ENCODE measurements at places on chromosomes 16 and 17.

DNA sequence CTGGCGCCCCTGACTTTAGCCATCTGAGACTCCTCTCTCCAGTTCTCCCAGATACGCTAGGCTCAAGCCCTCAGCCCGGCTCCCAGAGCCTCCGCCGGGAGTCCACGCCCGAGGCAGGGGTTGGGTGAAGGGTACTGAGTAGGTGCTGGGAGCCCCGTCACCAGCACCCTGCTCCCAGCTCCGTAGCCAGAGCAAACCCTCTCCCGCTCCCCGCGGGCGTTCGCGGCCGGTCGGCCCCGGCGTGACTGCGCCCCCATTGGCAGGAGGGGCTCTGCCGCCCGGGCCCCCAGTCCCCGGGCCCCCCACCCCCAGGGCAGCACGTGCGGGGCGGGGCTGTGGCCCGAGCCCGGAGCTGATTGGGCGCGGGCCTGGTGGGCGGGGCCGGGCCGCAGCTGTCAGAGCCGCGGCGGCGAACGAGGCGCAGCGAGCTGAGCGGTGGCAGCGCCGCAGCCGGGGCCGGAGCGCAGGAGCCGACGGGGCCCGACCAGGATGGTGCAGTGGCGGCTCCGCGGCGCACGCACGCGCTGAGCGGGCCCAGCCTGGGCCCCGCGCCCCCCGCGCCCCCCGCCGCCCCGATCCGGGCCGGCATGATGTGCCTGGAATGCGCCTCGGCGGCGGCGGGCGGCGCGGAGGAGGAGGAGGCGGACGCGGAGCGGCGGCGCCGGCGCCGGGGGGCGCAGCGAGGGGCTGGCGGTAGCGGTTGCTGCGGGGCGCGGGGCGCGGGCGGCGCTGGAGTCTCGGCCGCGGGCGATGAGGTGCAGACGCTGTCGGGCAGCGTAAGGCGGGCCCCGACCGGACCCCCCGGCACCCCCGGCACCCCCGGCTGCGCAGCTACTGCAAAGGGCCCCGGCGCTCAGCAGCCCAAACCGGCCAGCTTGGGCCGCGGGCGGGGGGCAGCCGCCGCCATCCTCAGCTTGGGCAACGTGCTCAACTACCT, at the start of gene SPNS2:
Gene SPNS2, plus strand, starts transcription at position 421 of the 937 bp plus-strand sequence. Its CDS starts 167 bp downstream, at position 588.
- peak; percentile 46 for DNase-seq

- no peak for DNase-seq
Observed at GRCh38 chr16:59878999-59879398, 1144.9 kb upstream of the GOT2 start.

GRCh38 chr17:59766491-59766890, 59.0 kb downstream of the VMP1 start:
- no peak for DNase-seq

GRCh38 chr17:82276938-82277337, 3.4 kb upstream of the CSNK1D start:
- DNase-seq: no peak

GRCh38 chr17:47915776-47916398, 19.9 kb downstream of the SP2 start:
- no peak for DNase-seq

DNA sequence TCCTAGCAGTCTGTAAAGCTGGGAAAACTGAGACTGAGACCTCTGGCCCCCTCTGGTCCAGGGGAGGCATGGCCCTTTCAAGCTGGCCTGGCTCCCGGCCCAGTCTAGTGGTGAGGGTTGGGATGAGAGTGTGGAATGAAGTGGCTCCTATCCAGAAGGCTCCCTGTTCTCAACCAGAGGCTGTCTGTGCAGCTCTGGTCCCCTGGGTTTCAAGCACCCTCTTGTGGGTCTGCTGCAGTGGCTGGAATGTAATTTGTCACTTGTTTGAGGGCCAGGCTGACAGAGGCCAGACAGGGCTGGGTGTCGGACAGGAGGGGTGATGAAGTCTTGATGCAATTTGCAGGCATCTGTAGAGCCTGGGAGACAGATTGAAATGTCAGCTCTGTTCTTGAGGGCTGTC, 22.1 kb upstream of the PHF12 start:
- no peak for DNase-seq

DNA sequence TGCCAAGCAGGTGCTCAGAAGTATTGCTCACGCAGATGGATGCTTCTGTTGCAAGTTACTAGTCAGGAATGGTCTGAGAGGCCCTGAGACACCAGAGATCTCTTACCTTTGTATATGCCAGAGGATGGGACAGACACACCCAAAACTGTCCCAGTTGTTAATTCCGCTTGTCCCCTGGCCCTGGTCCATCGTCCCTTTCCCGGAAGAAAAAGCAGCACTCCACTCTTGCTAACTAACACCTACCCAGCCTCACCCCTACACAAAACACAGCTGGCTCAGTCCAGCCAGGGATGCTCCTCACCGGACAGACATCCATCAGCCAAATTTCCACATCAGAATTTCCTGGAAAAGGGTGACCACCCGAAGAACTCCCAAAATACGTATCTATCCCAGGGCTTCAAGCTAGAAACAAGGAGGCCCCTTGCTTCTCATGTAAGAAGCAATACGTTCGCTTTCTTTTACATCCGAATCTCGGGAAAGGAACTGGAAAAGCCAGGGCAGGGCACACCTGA, 2.0 kb downstream of the GAS7 start:
- DNase-seq: no peak

GRCh38 chr17:19787733-19788357, 39.7 kb upstream of the ALDH3A1 start:
- DNase-seq: no peak

DNA sequence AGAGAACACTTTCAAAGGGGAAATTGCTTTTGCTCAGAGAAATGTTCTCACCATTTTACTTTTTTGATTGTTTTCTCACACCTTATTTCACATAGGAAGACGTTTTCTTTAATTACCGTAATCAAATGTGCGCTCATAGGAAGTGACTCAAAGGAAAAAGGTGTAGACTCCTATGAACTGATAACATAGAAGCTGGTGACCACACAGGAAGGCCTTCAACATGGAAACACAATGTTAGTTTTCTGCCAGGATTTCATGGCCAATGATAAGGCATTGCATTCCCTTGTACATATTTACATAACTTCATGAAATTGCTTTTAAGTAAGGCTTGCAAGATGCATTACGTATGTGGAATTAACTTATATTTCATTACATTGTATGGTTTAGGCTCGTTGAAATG, 40.9 kb upstream of the KCNJ16 start:
- DNase-seq: no peak

DNA sequence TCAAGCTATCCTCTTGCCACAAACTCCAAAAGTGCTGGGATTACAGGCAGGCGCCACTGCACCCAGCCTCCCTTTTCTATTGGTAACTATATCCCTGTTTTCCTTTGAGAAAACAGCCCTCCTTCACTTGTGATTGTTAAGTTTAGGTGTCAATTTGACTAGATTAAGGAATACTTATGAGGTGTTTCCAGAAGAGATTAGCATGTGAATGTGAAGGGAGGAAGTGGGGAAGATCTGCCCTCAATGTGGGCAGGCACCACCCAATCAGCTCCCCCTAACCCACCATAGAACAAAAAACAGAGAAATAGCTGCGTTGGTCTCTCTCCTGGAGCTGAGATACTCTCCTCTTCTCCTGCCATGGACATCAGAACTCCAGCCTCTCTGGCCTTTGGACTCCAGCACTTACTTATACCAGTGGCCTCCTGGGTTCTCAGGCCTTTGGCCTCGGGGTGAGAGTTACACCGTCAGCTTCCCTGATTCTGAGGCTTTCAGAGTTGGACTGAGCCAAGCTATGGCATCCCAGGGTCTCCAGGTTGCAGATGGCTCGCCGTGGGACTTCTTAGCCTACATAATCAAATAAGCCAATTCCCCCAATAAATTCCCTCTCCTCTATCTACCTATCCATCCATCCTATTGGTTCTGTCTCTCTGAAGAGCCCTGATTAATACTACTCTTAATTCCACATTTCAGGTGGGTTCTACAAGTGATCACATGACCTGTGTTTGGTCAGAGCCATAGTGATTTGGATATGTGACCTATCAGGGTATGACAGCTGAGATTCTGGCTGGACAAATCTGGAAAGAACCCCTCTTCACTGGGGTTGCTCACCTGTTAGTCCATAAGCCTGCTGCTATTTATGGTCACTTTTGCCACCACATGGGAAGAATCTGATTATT, 12.0 kb upstream of the STAT3 start:
- DNase-seq: no peak

GRCh38 chr16:50282010-50282538, 15.7 kb downstream of the ADCY7 start:
- DNase-seq: peak; percentile 43

DNA sequence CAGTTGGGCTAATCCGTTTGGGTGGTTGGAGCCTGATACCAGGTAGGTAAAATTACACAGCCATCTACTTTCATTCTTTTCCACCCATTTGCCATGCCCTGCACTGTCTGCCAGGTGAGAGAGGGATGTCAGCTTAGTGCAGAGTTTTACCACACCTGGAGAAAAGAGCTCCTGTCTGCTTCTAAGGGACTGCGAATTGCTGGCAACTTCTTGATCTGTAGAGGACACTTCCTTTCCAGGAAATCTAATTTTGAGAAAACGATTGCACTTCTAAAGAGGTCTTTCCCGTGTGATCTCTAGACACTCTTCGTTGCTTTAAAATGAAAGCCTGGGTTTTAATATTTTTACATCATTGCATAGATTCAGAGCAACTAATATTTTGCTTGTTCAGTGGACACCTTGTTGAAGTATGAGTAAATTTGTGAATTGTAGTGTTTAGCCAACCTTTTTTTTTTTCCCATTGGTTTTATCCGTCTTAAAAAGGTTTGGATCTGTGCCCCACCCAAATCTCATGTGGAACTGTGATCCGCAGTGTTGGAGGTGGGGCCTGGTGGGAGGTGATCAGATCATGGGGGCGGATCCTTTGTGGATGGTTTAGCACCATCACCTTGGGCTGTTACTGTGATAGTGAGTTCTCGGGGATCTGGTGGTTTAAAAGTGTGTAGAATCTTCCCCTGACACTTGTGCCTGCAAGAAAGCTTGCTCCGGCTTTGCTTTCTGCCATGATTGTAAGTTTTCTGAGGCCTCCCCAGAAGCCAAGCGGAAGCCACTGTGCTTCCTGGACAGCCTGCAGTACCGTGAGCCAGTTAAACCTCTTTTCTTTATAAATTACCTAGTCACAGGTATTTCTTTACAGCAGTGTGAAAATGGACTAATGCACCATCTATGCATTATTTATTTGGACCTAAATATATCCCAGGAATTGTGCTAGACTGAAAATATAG, 104.6 kb downstream of the PRKCA start:
- no peak for DNase-seq

- no peak for DNase-seq
Observed at GRCh38 chr17:59561042-59561441, 4.4 kb upstream of the DHX40 start.

GRCh38 chr17:76529224-76530094, 8.1 kb downstream of the CYGB start:
- no peak for DNase-seq

GRCh38 chr17:82776454-82776853, 24.6 kb downstream of the TBCD start:
- no peak for DNase-seq

GRCh38 chr17:48564188-48565021, 13.7 kb downstream of the HOXB4 start:
- DNase-seq: no peak

GRCh38 chr17:49952912-49953497, 16.0 kb upstream of the DLX4 start:
- no peak for DNase-seq

DNA sequence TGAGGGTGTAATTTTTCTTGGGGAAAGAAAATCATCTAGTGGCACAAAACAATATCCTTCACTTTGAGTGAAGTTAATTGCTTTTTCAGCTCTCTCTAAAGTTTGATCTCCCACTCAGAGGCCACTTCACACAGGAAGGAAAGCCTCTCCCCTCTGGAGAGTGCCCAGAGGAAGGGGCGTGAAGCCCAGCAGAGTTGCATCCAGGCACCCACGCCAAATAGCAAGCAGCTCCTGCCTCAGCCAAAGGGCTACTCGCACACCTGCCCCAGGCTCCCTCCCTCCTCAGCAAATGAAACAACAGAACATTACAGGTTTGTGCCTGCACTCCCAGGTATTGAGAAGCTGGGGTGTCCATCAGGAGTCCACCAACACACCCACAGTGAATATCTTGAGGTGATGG, 183.0 kb upstream of the RPL38 start:
- DNase-seq: no peak

GRCh38 chr17:1882836-1883235, 53.0 kb downstream of the RPA1 start:
- DNase-seq: no peak

DNA sequence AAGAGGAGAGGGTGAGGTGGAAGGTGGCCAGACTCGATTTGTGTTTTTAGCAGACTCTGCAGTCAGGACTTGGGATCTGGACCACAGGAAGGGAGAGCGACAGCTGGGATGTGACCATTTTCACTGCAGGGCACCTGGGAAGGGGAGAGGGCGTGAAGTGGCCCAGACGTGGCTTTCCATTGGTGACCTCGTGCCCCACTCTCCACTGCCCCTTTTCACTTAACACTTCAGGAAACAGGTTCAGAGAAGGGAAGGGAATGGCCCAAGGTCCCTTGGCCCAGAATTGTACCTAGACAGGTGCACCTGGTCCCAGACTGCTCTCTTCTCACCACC, 22.9 kb upstream of the MPRIP start:
- no peak for DNase-seq

All from activated T-helper 1 cell treated with Interleukin-2 at 50 U/mL for 16 hours (primary cell).